H7 (cell line): ENCODE measurements at places on chromosomes 4 and X. TPM values are rescaled to one million over a fixed set of nuclear protein-coding genes. Genes with fewer than 3 reads are reported as not detected.

- no peak for DNase-seq
Measured at GRCh38 chr4:84606645-84607044, 23.7 kb downstream of the CDS1 start.

DNA sequence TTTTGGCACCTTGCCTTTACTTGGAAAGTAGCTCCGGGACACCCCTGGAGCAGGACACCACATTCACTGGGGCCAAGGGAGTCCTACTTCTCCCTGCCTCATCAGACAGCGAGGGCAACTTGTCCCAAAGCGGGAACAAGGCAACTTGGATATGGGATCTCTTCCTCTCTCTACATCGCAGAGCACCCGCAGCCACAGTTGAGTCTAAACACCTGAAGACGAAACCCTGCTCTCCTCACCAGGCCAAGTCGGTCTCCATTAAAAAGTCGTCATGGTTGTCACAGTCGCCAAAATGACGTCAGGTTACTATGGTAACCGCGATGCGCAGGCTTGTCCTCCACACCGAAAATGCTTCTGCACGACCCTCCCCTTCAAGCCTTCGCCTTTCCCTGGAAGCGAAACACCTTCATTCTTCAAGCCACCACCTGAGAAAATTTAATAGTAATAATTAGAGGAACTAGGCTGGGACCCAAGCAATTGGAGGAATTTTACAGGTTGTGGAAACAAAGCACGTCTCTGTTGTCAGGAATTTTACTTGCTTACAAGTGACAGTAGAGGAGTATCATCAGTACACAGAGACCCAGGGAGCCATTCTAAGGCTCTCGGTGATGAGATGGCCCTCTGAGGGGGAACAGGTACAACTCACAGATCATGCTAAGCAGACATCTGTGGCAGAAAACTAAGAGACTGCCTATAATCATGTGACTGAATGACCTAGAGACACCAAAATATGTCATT is 30.5 kb upstream of the TCEAL4 start:
- DNase-seq, result peak; percentile 13

DNA sequence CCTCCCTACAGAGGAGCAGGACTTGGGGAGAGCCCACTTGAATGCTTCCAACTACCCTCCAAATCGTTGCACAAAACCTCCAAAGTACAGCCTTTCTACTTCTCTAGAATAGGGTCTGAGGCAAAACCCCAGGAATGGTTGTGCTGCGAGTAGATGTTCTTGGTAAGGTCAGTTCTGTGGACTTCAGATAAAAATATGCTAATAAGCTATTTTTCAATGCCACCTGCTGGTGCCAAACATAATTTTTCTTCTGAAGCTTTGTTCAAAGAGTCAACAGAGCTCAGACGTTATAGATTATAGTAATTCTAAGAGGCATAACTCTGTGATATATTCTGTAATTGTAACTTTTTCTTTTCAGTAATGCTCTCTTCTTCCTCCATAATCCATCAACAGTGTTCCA is 425.7 kb downstream of the GPAT3 start:
- no peak for DNase-seq

The CXCL1 gene
- not detected in 2 replicates for total RNA-seq

The TMEM255A gene
- 0.44 and 0.94 TPM in 2 replicates for total RNA-seq

DNA sequence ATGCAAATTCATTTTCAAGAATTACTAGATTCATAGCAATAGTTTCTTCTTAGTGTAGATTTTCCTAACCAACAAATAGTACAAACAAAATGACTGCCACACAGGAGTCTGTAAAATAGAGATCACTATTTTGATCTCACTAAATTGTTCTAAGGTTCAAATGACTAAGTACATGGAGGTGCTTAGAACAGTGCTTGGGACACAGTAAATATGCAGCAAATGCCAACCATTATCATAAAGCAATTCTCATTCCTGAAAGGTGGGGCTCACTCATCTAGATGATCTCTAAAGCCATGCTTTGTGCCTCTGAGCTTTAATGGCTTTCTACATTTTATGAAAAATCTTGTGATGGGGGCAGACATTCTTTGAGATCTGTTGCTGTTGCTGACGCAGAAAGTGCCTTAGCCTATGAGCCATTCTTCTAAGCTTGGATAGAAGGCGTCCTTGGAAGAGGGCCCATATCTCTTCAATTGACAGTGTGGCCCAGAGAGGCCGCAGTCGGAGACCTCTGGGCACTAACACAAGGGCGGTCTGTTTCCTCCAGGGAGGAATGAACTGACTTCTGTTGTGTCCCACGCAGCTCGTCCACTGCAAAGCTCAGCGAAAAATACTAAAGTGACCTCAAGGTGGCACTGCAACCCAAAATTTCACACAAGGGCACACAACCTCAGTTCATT is 23.5 kb downstream of the TLR10 start:
- peak; percentile 21 for DNase-seq
